ENCODE measurements at places on chromosomes 2 and 18.

GRCh38 chr2:14635391-14635871, 2.9 kb downstream of the LRATD1 start:
- DNase-seq = no peak

- DNase-seq = no peak
Observed at GRCh38 chr2:25460261-25460905, 118.7 kb upstream of the DNMT3A start.

DNA sequence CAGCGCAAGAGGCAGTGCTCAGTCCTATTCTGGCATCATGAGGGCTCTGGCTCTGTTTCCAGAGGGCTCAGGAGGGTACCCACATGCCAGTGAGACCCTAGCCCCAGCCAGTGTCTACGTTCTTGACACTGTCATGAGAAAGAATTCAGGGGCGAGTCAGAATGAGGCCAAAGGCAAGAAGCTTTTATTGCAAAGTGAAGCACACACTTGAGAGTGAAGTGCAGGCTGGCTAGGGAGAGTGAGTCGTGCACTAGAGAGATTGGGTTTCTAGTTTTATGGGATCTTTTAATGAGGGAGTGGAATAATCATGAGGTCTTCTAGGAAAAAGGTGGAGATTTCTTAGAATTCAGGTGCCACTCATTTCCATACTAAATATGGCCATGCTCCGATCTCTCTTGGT, 164.1 kb downstream of the DCDC2C start:
- no peak for DNase-seq

DNA sequence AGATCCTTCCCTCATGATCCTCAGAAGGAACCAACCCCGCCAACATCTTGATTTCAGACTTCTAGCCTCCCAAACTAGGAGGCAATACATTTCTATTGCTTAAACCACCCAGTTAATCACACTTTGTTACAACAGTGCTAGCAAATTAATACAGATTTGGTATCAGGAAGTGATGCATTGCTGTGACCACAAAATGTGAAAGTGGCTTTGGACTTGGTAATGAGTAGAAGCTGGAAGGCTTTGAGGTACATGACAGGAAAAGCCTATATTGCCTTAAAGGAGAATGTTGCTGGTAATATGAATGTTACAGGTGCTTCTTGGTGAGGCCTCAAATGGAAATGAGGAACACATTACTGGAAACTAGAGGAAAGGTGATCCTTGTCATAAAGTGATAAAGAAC, 260.3 kb downstream of the SATB2 start:
- no peak for DNase-seq

DNA sequence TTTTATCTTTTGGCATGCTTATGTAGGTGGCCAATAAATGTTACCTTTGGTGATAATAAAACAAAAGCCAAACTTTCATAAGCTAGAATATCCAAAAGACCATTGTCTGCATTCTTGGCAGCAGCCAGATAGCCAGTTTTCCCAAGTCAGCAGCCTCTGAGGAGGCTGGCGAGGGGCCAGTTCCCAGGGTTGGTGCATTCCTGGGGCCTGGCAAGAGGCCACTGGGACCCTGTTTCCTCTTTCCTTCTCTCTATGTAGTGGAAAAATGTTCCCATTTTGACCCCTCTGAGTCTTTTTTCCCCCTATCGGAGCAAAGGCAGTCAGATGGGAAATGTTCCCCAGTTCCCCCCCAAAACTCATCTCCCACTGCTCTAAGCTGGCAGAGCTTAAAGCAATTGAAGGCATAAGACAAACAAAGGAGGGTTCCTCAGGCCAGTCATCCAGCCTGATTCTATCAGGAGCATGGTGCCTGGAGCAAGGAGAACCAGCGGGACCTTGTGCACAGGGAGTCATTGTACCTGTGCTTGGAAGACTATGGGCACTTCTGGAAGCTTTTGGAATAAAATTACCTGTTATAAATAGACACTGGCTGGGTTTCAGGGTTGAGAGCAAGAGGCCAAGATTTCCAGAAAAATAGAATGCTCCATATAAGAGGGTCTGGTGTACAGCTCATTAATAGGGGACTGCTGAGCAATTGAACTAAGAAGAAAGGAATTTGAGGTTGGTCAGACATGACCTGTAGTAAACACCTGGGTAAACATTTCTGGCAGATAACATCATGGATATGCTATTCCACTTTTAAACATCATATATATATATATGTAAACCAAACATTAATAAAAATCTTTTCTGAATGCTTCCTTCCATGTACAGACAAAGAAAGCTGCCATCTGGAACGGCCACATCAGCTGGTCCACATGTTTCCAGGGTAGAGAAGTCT, 63.4 kb downstream of the NCKAP5 start:
- no peak for DNase-seq

DNA sequence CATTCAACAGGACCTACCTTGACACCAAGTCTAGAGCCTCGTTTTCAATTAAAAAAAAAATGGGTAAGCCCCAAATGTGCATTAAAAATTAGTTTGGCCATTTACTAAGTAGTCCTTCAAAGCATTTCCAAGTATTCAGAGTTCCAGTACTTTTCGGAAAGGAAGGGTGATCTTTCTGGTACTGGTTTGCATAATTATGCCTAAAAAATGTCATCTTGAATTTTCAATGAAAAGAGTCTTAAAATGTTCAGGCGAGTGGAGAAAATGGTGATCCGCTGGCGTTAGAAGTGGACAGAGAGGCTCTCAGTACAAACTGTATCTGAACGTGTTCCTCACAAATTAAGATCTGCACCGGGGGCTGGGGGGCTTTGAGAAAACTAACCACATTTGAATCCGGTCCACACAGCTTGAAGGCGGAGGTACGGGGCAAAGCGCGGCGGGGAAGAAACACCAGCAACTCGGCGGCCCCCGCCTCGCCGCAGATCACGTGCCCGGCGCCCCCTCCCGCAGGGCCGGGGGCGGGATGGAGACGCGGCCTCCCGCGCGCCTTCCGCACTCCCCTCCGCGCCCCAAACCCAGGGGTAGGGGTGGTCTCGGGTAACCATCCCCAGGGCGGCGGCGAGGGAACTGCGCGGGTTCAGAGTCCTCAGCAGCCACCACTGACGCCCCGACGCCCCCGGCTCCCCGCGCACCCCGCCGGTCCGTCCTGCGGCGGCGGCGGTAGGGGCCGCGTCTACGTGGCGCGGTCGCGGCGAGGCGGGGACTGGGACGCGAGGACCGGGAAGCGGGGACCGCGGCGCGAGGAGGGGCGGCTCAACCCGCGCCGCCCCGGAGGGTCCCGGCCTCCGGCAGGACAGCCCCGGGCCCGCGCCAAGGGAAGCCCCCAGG, 564 bp downstream of the LPIN2 start:
- DNase-seq = no peak

- DNase-seq = no peak
Observed at GRCh38 chr2:20159411-20160070, 65.4 kb downstream of the SDC1 start.

GRCh38 chr18:12282442-12283039, 25.5 kb upstream of the TUBB6 start:
- no peak for DNase-seq

- no peak for DNase-seq
Observed at GRCh38 chr18:43007365-43007764, 108.1 kb downstream of the RIT2 start.

Data from stimulated activated CD4-positive, alpha-beta T cell treated with anti-CD3 and anti-CD28 coated beads, TNF-alpha, amount 100 ng/mL, for 1 hour (primary cell).